ENCODE measurements at places on chromosomes 5 and 9. TPM values are rescaled to one million over a fixed set of nuclear protein-coding genes. Genes with fewer than 3 reads are reported as not detected.

Gene MAMDC4
- total RNA-seq = 8.1 TPM

Gene TNC
- 59.2 TPM for total RNA-seq

Gene RETREG1
- 57.5 TPM for total RNA-seq

Gene ZNF483
- 12.0 TPM for total RNA-seq

Gene TAF1L
- 0.21 TPM for total RNA-seq

Gene ENG
- total RNA-seq = 99.8 TPM

Gene PHYHD1
- 42.7 TPM for total RNA-seq

Gene PLAC8L1
- total RNA-seq = not detected

Gene SPINK7
- not detected for total RNA-seq

Gene TAF11L10
- not detected for total RNA-seq

Gene NPR3
- total RNA-seq = 41.4 TPM

Gene PTGES
- total RNA-seq = 26.1 TPM

Gene SUB1
- total RNA-seq = 85.4 TPM

Gene LECT2
- not detected for total RNA-seq

Gene TLE4
- total RNA-seq = 34.3 TPM

Gene ASPN
- 7.5 TPM for total RNA-seq

Gene KCNN2
- not detected for total RNA-seq

Gene DEPDC1B
- total RNA-seq = 5.3 TPM

Gene SHISAL2B
- total RNA-seq = not detected

DNA sequence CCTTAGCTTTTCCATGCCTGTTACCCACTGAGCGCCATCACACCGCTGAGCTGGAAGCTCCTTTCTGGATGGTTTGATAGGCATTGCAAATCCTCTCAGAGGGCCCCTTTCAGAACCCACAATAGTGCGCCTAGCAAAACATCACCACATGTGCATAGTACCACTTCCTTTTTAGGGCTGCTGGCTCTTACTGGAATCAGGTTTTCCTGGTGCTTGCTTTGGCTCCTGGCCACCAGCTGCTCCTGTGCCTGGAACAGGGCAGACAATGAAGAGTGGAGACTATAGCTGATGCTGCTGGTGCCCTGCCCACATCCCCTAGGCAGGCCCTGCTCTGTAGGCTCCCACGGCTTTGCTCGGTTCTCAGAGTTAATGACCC is 163.6 kb upstream of the SEMA6A start:
- DNase-seq = no peak

DNA sequence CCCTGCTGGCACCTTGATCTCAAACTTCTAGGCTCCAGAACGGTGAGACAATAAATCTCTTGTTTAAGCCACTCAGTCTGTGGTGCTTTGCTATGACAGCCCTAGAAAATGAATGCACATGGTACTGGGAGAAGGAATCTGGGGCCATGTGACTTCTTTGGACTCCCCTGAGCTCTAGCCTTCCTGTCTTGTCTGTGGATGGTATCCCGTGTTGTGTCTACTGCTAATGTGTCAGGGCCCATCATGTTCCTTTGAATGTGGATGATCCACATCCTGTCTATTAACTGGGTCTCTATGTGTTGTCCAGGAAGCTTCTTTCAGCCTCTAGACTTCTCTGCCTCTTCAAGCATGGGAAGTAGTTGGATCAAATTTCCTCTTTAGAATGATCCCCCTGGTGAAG is 25.1 kb downstream of the IL7R start:
- DNase-seq = no peak

- no peak for DNase-seq
Observed at GRCh38 chr5:129857116-129857515, 47.1 kb upstream of the CHSY3 start.

GRCh38 chr9:81607593-81608288 is 81.6 kb downstream of the TLE1 start:
- no peak for DNase-seq

GRCh38 chr5:112163435-112163834 is 255.6 kb downstream of the EPB41L4A start:
- DNase-seq = no peak

- no peak for DNase-seq
Observed at GRCh38 chr9:84123648-84124406, 143.2 kb downstream of the RMI1 start.

GRCh38 chr5:10844016-10844415 is 83.0 kb upstream of the DAP start:
- no peak for DNase-seq

DNA sequence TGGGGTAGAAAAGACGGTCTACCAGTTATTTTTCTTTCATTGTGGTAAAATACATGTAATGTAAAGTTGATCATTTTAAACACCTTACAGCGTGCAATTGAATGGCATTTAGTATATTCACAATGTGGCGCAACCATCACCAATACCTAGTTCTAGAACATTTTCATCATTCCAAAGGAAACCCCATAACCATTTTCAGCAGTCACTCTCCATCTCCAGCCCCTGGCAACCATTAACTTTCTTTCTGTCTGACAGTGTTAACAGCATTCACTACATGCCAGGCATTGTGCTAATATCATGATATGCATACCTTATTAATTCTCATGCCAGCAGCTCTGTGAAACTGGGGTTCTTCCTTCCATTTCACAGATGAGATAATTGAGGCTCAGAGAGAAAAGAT is 32.0 kb downstream of the PTGS1 start:
- no peak for DNase-seq

DNA sequence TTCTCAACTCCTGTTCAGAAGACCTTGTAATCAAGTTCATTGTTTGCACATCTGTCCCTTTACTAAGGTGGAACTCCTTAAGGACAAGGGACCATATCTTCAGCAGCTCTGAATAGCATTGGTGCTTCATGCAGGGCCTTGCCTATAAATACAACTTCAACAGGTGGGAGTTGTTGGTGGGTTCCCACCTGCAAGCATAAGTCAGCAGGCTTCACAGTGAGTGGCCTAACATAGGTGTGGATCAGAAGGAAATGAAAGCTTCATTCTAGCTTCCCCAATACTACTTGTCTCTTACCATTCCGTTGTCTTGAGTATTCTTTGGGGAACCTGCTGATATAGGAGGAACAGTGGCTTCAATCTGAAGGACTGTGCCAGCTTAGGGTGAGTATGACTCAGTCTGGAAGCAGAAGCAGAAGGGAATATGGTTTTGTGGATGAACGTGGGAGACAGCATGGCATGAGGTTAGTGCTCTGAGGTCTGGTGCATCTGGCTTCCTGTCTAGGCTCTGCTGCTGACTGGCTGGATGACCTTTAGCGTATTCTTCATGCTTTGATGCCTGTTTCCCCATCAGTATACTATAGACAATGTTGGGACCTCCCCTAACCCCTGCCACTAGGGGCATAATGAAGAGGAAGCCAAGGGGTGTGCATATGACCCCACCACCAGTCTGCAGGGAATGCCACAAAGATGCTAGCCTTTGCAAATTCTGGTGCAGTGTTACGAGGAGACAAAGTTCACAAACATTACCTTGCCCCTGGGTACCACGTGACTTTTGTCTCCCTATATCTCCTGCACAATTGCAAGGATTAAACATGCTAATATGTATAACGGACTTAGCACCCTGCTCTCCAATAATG is 192.3 kb downstream of the PALM2AKAP2 start:
- no peak for DNase-seq

DNA sequence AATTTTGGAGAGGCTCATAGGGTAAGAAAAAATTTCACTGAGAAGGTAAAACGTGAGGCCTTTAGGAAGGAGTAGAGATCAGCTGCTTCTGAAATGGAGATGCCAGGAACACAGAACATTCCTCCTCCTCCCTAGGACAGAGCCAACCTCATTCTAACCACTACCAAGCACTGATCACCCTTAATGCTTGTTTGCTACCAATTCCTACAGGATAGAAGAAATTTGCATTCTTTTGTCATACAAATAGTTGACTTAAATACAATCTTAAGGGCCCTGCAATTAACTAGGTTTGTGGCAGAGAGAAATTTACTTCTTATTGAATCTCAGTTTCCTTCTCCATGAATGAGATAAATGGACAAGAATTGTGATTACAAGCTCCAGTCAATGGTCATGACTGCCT is 780.2 kb upstream of the WWC1 start:
- no peak for DNase-seq

GRCh38 chr5:31156631-31157160 is 36.8 kb upstream of the CDH6 start:
- no peak for DNase-seq

DNA sequence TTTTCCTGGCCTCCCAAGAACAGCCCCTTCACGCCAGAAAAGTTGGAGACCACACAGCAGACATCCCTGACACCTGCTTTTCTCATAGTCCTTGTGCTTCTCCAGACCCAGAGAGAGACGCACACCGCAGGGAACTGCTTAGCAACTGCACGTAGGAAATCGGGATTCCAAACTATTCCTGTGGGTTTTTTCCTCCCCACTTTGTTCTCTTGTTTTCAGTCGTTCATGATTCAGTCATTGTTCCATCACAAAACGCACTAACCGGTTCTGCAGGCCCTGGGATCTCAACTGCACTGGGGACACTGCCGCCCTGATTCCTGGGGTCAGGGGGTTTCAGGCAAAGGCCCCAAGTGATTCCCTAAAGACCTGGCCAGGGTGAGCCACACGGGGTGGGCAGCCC is 588.0 kb upstream of the KLF4 start:
- no peak for DNase-seq

GRCh38 chr9:128169492-128169891 is 9.4 kb downstream of the BBLN start:
- no peak for DNase-seq

DNA sequence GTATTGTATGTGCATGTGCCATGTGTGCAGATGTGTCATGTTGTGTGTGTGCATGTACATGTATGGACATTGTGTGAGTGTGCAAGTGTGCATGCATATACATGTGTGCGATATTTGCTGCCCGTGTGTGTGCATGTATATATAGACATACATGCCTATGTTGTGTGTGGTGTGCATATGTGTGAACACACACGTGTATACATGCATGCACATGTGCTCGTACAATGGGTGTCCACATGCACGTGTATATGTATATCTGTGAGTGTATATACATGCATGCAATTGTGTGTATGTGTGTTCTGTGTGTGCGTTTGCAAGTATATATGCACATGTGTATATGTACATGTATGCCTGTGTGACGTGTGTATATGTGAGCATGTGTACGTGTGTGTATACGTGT is 3.0 kb upstream of the SLC6A18 start:
- no peak for DNase-seq

DNA sequence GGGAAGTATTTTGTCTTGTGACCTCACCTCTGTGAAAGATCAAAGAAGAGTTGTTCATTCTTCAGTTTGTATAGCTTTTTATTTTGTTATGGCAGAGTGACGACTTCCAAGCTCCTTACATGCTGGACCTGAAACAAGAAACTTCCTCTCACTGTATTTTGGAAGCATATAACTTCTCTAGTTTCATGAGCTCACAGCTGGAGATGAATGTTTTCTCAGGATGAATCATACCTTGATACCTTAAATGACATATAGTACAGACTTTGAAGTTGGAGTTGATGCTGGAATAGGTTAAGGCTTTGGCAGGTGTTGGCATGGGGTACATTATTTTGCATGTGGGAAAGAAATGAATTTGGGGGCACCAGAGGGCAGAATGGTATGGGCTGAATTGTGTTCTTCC is 112.5 kb downstream of the SLC25A46 start:
- DNase-seq = no peak

GRCh38 chr5:107370396-107370968 is 300.3 kb downstream of the EFNA5 start:
- DNase-seq = no peak

- no peak for DNase-seq
Observed at GRCh38 chr9:130957451-130958203, 18.6 kb upstream of the FIBCD1 start.

DNA sequence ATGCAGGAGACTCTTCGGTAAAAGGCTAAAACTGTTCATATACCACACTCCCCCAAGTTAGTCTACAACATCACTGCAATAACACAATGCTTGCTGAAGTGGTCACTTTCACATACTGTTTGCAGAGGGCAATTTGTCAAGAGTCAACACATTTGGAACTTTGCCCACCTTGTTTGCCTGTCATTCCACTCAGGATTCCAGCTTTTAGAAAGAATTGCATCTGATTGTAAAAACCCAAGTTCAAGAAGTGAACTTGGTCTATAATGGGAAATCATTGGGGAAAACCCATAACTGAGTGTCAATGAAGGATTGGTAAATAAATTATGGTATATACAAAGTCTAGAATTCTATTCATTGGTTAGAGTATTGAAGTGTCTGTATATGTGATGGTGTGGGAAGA is 120.5 kb downstream of the GADD45G start:
- no peak for DNase-seq

DNA sequence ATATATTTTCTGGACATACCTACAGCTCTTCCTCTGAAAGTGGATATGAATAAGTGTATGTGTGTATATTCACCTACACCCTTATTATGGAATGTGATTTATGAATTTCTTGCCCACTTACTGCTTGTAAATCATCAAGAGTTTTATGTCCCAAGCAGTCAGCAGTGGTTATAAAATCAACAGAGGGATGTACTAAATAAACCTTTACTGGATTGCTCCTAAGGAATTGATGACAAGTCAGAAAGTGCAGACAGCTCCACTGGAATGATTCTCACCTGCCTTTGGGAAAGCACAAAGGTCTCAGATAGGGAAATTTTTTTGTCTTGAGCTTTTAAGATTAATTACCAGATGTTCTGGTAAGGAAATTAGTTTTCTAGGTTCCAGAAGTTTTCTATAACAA is 9.3 kb downstream of the TMEM174 start:
- no peak for DNase-seq

- DNase-seq = peak; percentile 56
Observed at GRCh38 chr9:132769906-132770769, 99.9 kb downstream of the GTF3C4 start.

Data from tibial nerve (tissue), 4 donors.